ENCODE measurements at places on chromosomes 16 and 17.

GRCh38 chr16:67399218-67399733, 6.0 kb upstream of the TPPP3 start:
- peak; percentile 69 for DNase-seq

DNA sequence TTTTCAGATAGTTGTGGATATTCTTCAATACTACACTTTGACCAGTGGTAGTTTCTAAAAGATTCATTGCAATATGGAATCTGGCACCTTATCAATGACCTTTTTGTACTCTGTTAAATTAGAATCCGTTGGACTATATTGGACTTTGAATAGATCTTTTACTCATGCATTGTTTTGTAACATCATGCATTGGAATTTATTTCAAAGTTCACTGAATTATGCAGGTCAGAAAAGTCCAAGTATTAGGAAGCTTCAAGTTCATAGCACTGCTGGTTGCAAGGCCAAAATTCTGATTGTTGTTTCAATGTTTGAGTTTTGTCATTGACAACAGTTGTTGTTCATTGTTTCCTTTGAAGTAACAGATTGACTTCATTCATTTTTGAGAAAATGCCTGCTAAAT, 7.9 kb upstream of the DHRS11 start:
- DNase-seq, result no peak

DNA sequence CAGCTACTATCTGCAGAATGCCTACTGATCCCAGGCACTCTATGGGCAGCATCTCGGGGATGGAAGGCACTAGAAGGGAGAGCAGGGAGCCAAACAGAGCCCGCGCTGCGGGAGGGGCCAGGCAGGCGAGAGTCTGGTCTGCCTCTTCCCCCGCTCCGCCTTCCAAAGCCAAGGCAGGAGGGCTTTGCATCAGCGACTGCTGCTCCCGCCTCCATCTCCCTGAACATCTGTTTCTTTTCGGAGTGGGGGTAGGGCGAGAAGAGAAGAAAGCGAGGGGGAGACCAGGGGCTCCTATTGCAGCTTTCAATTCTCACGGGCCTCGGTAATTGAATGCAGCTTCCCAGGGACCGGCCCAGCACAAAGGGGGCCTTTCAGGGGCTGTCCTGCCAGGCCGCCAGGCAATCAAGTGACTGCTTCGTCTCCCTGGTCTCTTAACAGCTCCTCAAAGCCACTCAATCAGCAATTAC, 31.4 kb upstream of the CDC42EP4 start:
- peak; percentile 67 for DNase-seq

DNA sequence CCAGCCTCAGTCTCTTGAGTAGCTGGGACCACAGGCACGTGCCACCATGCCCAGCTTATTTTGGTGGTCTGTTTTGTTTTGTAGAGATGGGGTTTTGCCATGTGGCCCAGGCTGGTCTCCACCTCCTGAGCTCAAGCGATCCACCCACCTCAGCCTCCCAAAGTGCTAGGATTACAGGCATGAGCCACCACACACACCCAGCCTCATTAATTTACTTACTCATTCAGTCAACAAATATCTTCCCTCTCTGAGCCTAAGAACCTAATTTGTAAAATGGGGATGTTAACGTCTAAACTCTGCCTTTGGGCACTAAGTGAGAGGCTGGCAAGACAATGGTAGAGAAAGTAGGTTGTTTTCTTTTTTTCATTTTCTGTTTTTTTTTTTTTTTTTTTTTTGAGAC, 22.6 kb downstream of the SRCIN1 start:
- no peak for DNase-seq

GRCh38 chr17:59151591-59151990, 3.4 kb downstream of the SKA2 start:
- no peak for DNase-seq

GRCh38 chr16:68802190-68802589, 41.1 kb upstream of the TANGO6 start:
- DNase-seq, result no peak

GRCh38 chr16:68328151-68328859, 17.5 kb downstream of the PRMT7 start:
- peak; percentile 72 for DNase-seq

- no peak for DNase-seq
Observed at GRCh38 chr16:58027916-58028455, 2.4 kb downstream of the MMP15 start.

DNA sequence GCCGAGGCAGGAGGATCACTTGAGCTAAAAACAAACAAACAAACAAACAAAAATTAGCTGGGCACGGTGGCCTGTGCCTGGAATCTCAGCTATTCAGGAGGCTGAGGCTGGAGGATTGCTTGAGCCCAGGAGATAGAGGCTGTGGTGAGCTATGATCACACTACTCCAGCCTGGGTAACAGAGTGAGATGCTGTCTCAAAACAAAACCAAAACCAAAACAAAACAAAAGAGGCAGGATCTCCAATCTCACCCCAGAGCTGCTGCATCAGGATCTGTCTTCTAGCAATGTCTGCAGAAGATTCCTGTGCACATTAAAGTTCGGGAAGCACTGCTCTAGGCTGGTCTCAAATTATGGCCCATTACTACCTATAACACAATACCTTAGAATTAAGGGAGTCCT, 43.1 kb downstream of the MAP2K6 start:
- DNase-seq, result no peak

DNA sequence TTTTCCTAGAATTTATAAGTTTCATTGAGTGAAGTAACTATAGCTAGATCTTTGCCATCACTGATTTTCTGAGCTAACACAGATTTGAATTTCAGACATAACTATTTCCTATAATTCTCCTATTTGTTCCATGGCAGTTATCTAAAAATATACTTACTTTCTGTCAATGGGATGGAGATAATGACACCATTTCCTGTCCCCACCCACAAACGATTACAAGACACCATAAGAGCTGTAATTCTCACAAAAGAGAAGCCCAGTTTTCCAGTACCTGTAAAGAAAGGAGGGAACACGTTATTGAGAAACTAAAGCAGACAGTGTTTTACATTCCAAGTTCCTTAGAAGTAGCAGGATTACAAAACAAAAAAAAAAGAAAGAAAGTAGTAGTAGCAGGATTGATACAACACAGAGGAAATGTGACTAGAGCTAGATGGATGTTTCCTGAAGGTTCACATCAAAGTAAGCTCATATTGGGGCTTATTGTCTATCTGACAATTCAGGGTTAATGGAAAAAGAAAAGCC, 110.9 kb upstream of the TOB1 start:
- no peak for DNase-seq

- DNase-seq, result no peak
Observed at GRCh38 chr17:48915459-48916282, 7.5 kb downstream of the UBE2Z start.

DNA sequence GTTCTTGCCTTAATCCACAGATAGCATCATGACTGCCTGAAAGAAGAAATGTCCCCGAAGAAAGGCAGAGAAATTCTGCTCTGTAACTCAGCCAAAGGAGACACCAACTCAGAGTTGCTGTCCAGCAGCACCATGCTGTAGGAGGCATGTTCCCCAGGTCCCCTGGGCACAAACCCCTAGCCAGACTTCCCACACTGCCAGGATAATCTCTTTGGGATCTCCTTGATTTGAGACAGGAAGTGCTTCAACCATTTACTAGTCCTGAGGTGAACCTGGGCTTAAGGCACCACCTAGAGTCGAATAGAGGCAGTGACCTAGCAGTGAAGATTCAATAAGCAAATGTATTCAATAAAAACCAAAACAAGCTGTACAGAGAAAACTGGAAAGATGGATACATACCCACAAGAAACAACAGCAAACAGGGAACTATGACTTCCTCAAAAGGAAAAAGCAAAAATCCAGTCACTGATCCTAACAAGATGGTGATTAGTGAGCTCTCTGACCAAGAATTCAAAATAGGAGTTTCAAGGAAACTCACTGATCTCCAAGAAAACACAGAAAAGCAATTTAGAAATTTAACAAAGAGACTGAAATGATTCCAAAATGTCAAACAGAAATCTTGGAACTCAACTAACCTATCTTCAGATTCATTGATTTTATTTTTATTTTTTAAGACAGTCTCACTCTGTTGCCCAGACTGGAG, 5.7 kb downstream of the OR4D2 start:
- DNase-seq, result no peak

- DNase-seq, result peak; percentile 83
Observed at GRCh38 chr17:45247429-45248131, 14.3 kb downstream of the SPATA32 start.

- no peak for DNase-seq
Observed at GRCh38 chr16:12411516-12411915, 392.2 kb downstream of the CPPED1 start.

GRCh38 chr16:84941921-84942320, 69.4 kb downstream of the ZDHHC7 start:
- DNase-seq, result no peak

DNA sequence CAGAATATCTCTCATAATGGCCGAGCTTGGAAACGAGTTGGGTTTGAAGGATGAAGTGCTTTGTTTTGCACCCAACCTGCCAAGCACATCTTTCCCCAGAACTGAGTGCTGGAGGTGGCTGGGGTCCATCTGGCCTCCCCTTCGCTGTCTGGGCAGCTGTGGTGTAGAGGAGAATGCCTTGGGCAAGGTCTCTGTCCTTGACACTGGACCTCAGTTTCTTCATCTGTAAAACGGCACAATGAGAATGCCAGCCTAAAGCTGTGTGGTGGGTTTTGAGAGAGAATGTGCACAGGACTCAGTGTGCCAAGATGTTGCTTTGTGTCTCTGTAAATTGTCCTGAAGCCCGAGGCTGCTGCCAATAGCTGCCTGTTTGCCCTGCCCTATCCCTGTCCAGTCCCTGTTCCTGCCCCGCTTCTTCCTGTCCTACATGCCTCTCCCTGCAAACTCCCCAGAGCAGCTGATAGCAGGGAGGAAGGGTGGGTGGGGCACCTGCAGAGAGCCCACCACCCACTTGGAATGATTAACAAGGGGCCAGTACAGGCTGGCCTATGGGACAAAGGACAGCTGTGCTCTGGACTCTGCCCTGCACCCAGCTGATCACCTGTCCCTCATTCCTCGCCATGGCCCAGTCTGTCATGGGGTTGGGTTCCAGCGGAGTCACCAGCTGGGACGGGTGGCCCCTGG, 15.3 kb downstream of the LASP1 start:
- DNase-seq, result no peak

- peak; percentile 54 for DNase-seq
Observed at GRCh38 chr16:726438-727290, at the start of the genes CCDC78 and HAGHL. TSS of gene CCDC78 (minus strand) at chr16:726443. CDS start at chr16:726367, 76 bp downstream. TSS of gene HAGHL (plus strand) at chr16:727106. CDS start at chr16:727510, 404 bp downstream.

- peak; percentile 56 for DNase-seq
Observed at GRCh38 chr17:49514071-49514721, 19.1 kb downstream of the NGFR start.

DNA sequence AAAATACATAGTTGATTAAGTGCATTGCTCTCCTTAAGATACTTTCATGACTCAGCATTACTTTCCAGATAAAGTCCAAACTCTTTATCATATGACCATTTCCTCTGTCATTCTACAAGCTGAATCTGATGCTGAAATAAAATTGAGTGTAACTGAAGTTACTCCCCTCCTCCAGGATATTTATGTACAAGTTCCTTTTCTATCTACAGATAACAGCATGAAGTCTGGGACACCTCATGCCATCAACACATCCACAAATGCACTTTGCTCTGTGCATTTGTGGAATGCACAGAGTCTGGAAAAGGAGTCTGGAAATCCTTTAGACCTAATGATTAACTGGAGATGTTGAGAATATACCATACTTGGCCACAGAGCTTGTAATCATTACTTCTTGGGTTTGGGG, 60.5 kb downstream of the ACSM2B start:
- no peak for DNase-seq

DNA sequence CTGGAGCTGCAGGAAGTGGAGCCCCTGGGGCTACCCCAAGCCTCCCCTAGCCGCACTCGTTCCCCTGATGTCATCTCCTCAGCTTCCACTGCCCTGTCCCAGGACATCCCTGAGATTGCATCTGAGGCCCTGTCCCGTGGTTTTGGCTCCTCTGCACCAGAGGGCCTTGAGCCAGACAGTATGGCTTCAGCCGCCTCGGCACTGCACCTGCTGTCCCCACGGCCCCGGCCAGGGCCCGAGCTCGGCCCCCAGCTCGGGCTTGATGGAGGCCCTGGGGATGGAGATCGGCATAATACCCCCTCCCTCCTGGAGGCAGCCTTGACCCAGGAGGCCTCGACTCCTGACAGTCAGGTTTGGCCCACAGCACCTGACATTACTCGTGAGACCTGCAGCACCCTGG, 4.1 kb upstream of the NRN1L start:
- DNase-seq, result no peak

DNA sequence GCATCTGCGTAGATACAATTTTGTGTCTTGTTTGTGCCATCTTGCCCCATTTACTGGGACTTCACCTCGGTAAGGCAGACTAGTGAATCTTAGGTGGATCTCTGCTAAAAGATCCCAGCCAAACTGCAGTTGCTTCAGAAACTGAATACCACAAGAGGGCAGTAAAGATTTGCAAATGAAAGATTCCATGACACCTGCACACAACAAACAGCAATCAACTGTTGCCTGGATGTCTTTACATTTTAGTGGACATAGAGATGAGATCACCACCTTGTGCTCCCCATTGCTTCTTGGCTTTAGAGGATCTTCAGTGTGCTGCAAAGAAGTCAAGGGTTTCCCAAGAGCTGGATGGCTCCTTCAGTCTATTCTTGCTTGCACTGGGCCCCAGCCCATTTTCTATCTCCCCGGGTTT, 119.2 kb upstream of the CACNG5 start:
- DNase-seq, result no peak

DNA sequence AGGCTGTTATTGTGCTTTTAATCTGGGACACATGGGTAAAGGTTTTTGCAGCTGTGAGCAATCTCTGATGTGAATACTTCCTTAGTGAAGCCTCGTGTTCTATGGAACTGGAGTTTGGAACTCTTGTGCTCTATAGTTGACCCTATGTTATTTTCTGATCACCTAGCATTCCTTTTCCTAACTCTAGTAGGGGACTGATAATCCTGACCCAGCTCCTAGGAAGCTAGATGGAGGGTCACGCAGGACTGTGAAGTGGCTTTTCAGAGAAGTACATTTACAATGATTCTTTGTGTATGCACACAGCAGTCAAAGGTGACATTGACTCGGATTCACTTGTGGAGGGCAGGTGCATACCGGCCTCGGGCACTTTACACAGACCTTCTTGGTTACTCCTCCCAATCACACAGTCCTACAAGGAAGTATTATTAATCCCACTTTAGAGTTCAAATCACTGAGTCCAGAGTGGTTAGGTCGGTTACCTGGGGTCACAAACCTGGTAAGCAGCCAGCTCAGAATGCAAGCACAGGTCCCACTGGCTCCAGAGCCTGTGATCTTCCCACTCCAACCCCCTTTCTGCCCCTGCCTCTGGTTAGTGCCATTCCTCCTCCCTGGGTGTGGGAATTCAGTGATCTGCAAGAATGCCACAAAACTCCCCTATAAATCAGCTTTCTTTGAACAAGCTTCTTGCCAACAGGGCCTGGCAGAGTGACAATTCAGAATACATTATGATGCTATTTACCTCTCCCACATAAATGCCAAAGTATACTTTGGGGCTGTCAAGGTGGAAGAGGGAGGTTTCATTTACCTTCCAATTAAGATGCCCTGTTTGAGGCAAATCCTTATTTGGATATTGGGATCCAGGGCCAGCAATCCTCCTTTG, 7.1 kb downstream of the CHD9NB start:
- no peak for DNase-seq

- DNase-seq, result no peak
Observed at GRCh38 chr17:58336456-58337209, 8.0 kb upstream of the TSPOAP1 start.

Measured in heart right ventricle (tissue), 16 donors.